ENCODE measurements at places on chromosomes 7 and 10.
A peak's percentile ranks its signal among the peaks of the same experiment; 100 is the strongest.

GRCh38 chr7:156640949-156641485 lies 443 bp downstream of the RNF32 start:
- peak; percentile 3 for DNase-seq

GRCh38 chr10:28426392-28427159 lies 106.3 kb upstream of the WAC start:
- no peak for DNase-seq

DNA sequence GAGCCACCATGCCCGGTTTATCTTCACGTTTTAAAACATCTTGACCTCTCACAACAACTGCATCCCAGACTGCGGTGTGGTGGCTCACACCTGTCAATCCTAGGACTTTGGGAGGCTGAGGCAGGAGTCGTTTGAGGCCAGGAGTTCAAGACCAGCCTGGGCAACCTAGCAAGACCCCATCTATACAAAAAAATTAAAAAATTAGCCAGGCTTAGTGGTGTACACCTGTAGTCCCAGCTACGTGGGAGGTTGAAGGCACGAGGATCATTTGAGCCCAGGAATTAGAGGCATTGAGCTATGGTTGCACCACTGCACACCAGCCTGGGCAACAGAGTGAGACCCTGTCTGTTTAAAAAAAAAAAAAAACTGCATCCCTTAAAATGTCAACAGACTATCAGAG lies 20.2 kb downstream of the TNRC18 start:
- no peak for DNase-seq

- DNase-seq = no peak
Observed at GRCh38 chr7:130875-131780, 61.2 kb upstream of the FAM20C start.

DNA sequence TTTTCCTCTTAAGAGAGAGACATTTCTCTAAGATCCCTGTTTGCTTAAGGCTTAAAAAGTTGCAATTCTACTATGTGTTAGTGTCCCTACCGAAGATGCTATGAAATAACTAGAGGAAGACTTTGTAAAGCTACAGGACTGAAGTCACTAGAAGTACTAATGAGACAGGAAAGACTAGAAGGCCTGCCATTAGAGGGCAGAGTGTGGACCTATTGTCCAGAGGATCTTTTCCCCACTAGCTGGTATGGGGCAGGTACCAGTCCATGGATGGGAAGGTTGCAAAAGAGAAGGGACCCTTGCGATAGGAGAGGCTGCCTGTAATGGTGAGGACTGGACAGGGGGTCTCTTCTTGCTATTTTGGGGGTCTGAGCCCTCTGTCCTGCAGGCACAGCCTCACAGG lies 178.1 kb downstream of the TMEM178B start:
- DNase-seq = no peak

DNA sequence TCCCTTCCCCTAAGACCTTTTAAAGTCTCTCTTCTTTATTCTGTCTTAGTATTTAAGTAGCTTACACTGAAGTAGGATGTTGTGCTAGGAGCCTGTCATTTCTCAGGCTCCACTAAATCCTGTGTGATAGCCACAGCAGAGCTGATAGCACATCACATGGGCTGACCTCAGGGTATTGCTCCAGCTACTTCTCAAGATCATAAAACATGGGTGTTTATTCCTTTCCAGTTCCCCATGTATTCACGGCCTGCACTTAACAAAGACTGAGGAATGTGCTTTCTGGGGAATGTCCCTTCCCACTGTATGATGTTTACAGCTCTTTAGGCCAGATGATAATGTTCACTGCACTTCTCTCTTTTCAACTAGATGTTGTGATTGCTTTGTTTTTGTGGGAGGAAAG lies 1086.8 kb downstream of the KCNMA1 start:
- DNase-seq = no peak

- DNase-seq = no peak
Observed at GRCh38 chr7:101633511-101633910, 4.4 kb upstream of the MYL10 start.

GRCh38 chr7:28705350-28705749 lies 252.8 kb downstream of the TRIL start:
- DNase-seq = no peak

DNA sequence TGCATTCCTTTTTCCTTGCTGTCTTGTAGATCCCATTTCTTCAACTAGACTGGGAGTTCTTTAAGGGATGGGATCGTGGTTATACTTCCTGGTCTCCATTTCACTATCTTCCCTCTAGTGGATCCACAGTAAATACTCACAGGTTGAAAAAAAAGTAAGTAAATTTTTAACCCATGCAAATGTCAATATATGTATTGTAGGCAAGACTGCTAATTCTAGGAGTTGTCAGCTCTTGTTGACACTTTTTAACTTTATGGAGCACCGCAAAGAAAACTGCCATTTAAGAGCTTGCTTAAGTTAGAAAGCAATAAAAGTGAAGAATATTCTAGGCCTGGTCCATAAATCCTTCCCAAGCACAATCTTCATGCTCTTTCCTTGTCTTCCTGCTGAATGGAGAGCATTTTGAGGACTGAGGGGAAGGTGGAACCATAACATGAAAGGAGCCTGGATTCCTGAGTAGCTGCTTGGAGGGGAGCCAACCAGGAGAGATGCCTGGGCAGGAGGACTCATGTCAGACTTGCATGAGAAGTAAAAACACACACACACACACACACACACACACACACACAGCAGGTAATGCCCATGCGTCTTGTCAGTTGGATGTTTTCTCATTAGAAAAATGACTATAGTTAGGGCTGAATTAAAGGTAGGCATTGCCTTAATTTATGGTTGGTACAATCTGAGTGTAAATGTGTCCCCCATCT lies 32.2 kb downstream of the VWA2 start:
- DNase-seq = no peak

DNA sequence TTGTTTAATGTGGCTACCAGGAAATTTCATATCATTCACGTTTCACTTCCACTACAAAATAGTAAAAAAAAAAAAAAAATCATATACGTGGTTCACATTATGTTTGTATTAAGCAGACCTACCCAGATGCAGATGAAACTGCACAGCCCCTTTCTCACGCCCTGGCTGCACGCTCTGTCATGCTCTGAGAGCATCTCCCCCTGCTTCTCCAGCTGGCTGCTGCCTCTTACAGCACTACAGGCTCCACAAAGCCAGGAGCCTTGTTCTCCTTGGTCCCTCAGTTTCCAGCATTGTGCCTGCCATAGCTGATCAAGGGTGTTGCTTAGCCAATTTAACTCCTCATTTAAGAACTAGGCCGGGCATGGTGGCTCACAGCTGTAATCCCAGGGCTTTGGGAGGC lies 6.9 kb upstream of the GPNMB start:
- no peak for DNase-seq

- peak; percentile 88 for DNase-seq
Observed at GRCh38 chr7:100015232-100016214, at the start of gene ZKSCAN1. Gene ZKSCAN1 (plus strand): TSS chr7:100015596. CDS start chr7:100023507, 7,911 bp downstream.

- DNase-seq = no peak
Observed at GRCh38 chr7:122762071-122762470, 59.3 kb upstream of the RNF148 start.

- DNase-seq = no peak
Observed at GRCh38 chr10:32065856-32066255, 9.6 kb upstream of the KIF5B start.

DNA sequence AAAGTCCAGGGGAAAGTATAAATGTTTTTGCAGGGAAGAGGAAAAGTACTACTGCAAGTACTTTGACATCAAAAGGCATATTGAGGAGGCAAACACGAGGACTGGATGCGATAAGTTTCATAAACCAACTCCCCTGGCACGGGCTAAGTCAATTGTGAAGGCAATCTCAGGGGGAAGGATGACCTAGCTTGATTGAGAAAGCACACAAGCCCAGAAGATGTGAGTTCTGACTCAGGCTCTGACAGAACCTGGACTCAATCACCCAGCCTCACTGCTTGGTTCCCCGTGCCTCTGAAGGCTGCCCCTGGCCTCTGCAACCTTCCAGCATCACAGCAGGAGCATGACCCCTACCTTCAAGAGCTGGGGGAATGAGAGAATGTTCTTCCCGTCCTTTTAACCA lies 93.2 kb upstream of the ZNF438 start:
- DNase-seq = no peak

- no peak for DNase-seq
Observed at GRCh38 chr7:131285556-131285955, 42.1 kb upstream of the MKLN1 start.

GRCh38 chr10:5587151-5588079 lies 62.7 kb downstream of the CALML3 start:
- no peak for DNase-seq

DNA sequence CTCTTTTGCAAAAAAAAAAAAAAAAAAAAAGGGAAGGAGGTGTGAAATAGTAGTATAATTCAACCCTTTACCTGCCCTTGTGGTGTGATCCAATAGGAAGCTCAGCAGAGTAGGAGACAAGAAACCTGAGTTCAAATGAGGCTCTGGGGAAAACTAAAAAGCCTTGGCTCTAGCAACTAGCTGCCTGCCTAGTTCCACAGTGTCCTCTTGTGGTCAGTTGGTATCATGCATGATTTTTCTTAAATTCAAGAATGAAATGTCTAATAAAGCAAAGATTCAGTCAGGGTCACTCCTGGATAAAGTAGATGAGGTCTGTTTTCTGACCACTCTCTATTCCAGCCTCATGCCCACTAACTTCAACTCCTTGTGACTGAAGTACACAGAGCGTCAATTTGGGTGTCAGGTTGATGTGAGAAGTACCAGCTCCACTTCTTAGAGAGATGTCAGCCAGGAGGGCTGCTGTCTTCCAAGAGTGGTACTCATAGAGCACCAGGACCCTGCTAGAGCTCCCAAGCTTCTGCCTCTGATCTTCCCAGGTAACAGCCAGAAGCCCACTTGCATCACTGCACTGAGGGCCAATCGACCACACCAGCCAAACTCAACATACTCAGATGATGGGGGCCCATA lies 10.5 kb downstream of the LSM5 start:
- DNase-seq = peak; percentile 49

DNA sequence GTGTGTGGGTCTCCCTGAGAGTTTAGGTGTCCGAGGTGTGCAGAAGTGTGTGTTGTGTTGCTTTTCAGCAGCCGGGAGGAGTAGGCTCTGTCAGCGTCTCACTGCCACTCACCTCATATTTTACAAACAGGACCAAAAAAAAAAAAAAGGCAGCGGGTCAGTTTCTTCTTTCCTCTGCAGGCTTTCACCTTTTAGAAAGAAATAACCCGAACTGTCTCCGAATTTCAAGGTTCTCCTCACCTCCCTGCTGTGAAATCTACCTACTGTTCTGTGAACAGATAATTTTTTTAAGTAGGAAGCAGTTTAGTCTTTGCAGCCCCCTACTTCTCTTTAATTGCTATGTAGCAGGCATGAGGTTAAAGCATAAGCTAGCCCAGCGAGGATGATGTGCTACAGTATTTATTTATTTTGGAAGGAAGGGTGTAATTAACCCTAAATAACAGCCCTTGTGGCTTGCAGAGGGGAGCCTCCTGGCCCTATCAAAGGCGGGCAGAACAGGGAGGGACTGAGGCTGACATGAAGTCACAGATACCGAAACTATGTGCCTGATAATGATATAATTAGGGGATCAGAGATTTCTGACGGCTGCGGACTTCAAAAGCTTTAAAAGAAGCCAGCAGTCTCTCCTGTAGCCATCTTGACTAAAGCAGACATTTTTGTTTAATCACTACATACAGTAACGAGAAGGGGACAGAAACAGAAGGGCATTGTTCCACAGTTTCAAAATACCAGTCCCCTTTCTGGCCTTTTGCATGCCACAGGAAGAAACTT lies 1.6 kb downstream of the BAMBI start:
- no peak for DNase-seq

GRCh38 chr7:77352665-77353406 lies 63.3 kb downstream of the GSAP start:
- DNase-seq = no peak

GRCh38 chr10:11864727-11865126 lies 41.6 kb downstream of the PROSER2 start:
- no peak for DNase-seq

- no peak for DNase-seq
Observed at GRCh38 chr10:14873090-14873760, 5.4 kb upstream of the SUV39H2 start.

- DNase-seq = no peak
Observed at GRCh38 chr7:11228515-11228914, 254.8 kb downstream of the PHF14 start.

DNA sequence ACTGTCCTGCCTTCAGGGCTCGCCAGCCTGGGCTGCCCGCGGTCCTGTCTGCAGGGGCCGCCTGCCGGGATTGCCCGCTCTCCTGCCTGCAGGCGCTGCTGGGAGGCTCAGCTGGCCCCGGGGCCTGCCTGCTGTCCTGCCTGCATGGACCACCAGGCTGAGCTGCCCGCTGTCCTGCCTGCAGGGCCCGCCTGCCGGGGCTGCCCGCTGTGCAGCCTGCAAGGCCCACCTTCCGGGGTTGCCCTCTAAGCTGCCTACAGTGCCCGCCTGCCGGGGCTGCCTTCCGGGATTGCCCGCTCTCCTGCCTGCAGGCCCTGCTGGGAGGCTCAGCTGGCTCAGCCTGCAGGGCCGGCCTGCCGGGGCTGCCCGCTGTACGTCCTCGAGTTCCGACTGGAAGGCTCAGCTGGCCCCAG lies 164.4 kb downstream of the GLRX3 start:
- DNase-seq = no peak

GRCh38 chr7:134004829-134005505 lies 122.2 kb upstream of the LRGUK start:
- no peak for DNase-seq

DNA sequence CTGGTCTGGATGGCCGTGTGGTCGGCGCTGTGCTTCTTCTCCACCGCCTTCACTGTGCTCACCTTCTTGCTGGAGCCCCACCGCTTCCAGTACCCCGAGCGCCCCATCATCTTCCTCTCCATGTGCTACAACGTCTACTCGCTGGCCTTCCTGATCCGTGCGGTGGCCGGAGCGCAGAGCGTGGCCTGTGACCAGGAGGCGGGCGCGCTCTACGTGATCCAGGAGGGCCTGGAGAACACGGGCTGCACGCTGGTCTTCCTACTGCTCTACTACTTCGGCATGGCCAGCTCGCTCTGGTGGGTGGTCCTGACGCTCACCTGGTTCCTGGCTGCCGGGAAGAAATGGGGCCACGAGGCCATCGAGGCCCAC lies 1.1 kb downstream of the FZD9 start:
- no peak for DNase-seq

- DNase-seq = no peak
Observed at GRCh38 chr7:30246392-30246791, 38.0 kb upstream of the ZNRF2 start.

DNA sequence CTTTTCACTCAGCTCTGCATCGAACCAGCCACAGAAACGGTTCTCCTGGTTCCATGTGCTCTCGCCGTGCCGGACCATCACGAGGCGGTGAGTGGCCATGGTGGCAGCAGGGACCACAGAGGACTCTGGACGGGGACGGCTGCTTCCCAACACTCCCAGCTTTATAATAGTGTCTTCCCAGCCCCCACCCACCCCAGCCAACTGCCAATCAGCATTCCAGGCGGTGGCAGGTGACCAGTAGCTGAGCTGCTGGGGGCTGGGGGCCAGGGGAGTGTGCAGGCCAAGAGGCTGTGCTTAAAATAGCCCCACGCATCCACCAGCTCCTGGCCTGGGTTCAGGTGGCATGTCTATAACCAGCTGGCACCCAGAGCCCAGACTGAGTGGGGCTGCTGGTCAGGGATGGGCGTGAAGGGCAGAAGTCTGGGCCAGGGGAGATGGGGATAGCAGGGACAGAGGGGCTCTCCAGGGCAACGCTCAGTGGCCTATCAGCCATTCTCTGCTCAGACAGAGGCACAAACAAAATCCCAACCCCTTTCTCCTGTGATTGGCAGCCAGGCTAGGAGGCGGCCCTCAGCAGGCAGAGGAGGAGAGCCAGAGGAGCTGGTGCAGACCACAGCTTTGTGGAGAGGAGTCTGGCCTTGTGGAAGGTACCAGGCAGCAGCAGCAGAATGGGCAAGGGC lies at the start of gene PGAM2:
PGAM2 (minus strand) TSS at position 137 of the 680 bp plus-strand sequence; CDS start at position 99, 38 bp downstream.
- DNase-seq = no peak

- DNase-seq = no peak
Observed at GRCh38 chr7:79454361-79454960, 994 bp upstream of the MAGI2 start.

All from HCT116 (cell line).